ENCODE measurements at places on chromosomes 7 and 10.

DNA sequence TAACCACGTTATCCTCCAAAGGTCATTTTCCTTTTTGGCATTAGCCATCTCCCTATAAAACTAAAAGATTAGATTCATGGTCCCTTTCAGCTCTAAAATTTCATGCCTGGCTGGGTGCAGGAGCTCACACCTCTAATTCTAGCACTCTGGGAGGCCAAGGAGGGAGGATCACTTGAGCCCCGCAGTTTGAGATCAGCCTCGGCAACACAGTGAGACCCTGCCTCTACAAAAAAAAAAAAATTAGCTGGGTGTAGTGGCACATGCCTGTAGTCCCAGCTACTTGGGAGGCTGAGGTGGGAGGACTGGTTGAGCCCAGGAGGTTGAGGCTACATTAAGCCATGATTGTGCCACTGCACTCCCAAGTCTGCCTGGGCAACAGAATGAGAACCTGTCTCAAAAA is 57.0 kb downstream of the MALSU1 start:
- DNase-seq, result no peak

- no peak for DNase-seq
These were observed 13.3 kb downstream of the AKR1E2 start for GRCh38 chr10:4839353-4839752.

DNA sequence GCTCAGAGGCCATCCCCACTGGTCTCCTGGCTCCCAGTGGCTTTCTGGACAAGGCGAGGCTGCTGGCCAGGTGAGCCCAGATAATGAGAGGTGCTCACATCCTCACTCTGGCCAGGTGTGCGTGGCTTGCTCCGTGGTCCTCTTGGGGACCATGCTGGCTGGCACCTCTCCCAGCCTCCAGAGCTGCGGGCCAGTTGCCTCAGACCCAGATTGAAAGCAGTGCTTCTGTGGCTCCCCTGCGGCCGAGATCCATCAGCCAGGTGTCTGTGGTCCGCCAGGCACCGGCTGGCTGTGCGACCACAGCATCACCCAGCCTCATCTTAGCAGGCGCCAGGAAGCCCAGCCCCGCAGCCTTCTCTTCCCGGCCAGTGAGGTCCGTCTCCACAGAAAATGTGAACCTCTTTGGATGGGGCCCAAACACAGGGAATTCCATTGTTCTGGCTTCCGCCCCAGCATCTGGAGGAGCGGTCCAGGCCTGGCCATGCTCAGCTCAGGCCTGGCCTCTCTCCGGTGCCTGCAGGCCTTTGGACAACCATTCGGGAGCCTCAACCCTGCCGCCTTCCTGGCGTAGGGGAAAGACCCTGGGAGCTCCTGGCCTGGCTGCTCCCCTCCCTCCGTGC is 5.2 kb upstream of the TTYH3 start:
- no peak for DNase-seq

- no peak for DNase-seq
These were observed 15.9 kb downstream of the TMEM209 start for GRCh38 chr7:130189343-130189742.

DNA sequence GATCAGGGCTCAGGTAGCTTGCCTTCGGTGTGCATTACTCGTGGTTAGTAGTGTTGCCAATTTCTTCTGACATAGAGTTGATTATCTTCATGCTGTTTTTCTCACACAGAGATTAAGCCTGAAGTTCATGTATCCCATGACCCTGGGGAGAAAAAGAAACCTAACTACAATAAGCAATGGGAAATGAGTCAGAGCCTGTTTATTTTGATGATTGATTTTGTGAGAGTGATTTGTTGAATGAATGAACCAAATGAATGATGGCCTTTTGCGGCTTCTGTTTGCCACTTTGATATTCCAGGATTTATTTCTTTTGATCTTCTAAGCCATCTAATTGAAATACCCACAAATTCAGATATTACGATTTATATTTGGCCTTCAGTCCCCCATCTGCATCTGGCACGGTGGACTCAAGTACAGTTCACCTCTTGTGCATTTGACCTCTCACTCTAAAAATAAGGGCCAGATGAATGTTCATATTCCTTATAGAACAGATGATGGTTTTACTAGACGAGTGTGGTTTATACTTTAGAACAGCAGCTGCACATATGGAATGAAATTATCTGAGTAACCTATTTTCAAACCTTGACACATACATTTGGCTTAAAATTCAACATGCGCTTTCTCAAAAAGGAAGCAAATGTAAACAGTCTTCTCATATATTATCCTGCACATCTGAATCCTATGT is 110.7 kb downstream of the PLCE1 start:
- no peak for DNase-seq

DNA sequence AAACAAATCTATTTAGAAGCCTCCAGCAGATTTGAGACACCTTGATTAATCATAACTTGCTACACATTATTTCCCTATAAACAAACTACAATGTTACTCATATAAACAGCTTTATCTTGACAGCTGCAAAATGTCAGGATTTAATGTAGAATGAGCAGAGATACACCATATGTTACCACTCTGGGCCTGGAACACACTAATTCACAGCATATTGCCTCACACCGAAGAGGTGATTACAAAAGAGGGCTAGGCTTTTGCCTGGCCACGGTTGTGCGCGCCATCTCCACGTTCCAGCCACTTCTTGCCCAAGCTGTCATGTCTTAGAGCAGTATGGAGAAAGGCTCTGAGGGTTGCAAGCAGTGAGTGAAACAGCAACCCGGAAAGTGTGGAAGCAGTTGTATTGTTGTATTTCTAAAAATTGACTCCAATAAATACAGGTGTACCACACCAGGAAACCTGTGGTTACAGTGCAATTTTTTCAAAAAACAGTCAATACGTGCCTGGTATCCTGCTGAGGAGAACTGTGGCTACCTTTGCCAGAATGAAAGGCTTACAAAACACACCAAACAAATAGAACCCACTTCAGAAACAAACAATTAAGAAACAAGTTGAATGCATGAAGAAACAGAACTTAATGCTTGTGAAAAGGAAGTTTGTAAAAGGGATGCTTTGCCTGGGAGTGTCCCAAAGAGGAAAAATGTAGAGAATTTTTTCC is 498.1 kb downstream of the PLXNA4 start:
- no peak for DNase-seq

DNA sequence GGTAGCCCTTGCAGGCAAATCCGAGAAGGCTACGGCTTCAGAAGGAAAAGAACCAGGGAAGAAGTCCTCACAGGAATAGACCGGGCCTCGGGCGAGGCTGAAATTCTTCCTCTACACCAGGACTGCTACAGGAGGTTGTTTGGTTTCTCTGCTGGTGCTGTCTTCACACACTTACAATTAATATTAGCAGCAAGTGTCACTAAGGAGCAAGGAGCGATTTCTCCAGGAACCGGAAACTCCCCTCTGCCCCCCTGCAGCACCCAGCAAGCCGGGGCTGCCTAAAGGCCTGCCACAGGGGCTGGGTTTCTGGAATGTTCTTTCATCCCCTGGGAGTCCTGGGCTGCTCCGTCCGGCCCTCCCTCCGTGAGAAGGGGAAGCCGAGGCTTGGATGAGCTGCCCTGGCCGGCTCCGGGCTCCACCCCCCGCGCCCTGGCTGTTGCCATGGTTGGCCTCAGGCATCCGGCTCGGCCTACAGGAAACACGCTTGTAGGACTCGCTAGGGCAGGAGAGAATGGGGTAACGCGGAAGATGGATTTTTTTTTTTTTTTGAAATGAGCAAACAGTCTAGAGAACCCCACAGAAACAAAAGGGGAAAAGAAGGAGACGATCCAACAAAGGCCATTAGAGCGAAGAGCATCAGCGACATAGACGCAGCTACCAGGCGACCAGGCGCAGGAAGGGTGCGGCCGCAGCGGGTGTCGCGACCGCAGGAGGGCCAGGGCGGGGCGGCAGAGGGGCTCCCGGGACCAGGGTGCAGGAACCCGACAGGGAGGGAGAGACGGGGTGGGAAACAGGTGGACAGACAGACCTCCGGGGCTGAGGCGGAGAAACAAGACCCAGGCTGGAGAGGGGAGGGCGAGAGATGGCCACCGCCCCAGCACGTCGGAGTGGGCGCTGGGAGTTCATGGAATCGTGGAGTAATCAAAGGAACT is 33.0 kb downstream of the EN2 start:
- peak; percentile 18 for DNase-seq

GRCh38 chr10:10020945-10021344 is 996.7 kb upstream of the CELF2 start:
- DNase-seq, result no peak

DNA sequence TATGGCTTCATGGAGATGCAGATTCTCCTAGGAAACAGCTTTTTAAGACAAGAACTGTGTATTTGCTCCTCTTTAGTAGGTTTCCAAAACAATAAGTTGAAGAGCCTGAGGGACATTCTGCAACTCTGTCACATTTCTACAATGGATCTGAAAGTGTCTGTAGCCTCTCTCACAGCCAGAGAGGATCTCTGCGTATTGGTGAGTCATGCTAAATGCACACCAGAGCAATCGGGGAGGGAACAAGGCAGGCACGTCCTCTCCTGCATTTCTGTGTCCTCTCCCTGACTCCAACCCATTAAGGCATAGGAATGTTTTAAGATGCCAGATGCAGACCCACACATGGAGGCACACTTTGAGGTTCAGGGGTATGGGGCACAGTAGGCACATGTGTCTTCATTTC is 1126.4 kb upstream of the GHITM start:
- no peak for DNase-seq

- DNase-seq, result peak; percentile 54
These were observed 851 bp downstream of the MKRN1 start for GRCh38 chr7:140478246-140479061.

DNA sequence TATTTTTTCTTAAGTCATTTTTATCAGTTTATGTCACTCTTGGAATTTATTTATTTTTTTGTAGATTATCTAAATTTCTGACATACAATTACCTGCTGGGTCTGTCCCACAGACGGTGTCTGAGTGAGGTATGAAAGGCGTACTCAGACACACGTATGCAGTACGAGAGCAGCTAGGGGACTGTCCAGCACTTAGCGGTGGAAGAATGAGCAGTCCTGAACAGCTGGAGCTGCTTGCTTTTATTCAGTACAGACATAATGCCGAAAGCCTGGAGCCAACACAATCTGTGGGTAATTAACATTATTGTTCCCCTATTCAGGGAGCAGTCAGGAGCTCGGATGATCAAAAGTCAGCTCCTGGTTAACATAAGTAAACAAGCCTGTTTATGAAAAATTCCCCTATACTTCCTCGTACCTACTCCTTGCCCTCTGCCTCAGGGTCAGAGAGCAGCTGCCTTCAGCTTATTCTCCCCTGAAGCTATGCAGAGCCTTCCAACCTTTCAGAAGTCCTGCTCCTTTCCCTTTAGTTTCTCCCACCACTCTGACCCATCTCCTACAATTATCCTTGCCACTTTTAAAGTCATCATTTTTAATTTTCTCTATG is 488.0 kb upstream of the POM121L12 start:
- DNase-seq, result no peak

- no peak for DNase-seq
These were observed 20.4 kb upstream of the CCSER2 start for GRCh38 chr10:84308021-84308420.

- DNase-seq, result no peak
These were observed 109.8 kb upstream of the FAM133B start for GRCh38 chr7:92699966-92700514.

GRCh38 chr10:13648425-13648824 is 61.7 kb downstream of the PRPF18 start:
- no peak for DNase-seq

GRCh38 chr10:119441151-119441821 is 101.2 kb downstream of the RGS10 start:
- no peak for DNase-seq

- DNase-seq, result no peak
These were observed 3.3 kb upstream of the ASB4 start for GRCh38 chr7:95482424-95482823.

Data from nucleus accumbens (tissue), 56 donors.